ENCODE measurements at places on chromosomes 7 and 10.

- DNase-seq, result no peak
These were observed 303.5 kb downstream of the OTUD1 start for GRCh38 chr10:23742368-23742767.

- no peak for DNase-seq
These were observed 223.5 kb upstream of the PHYHIPL start for GRCh38 chr10:58952747-58953466.

DNA sequence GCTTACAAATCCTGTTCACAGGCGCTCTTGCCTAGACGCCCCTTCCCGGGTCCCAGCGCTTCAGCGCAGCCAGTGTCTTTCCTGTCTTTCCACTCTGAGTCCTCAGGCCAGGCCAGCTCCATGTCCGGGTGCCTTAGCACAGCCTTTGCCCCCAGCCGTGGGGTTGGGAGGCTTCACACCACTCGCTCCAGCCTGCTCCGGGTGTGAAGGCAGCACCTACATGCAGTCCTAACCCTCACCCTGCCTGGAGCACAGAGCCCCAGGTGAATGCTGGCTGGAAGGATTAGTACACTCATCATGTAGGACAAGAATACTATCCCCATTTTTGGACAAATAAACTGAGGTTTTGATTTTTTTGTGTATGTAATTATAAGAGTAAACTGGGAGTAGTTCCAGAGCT is 81.7 kb upstream of the TMEM72 start:
- no peak for DNase-seq

- no peak for DNase-seq
These were observed 78.0 kb downstream of the COL13A1 start for GRCh38 chr10:69879634-69880257.

DNA sequence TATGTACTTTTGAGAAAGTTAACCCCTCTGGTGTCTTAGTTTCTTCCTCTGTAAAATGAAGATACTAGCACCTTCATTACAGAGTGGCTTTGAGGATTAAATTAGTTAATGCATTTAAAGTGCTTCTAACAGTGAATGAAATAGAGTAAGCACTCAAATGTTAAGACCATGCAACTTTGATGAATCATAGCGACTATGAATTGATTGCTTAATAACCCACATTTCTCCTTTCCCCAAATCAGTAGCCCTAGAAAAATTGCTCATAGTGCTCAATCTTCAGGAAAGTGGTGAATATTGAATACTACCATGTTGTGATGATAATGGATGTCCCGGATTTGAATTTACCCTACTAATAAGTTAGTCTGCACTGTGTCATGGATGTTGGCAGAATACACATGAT is 48.1 kb downstream of the CD36 start:
- DNase-seq, result no peak

DNA sequence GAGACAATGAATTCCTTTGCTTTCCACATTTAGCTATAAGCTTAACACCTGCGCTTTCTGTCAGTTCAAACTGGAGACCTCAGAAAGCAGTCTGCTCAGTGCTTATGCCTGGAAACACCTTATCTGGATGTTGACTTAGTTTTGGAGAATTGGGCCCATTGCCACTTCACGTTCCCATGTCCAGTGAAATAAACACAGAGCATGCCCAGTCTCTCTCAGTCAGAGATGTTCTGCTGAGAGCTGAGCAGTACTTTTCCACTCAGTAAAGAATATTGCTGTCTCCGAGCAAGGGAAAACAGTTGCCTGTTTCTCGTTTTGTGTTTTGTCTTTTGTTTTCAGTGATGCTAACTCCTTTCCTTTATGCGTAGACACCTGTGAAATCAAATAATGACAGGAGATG is 83.2 kb upstream of the PRR15 start:
- DNase-seq, result no peak

DNA sequence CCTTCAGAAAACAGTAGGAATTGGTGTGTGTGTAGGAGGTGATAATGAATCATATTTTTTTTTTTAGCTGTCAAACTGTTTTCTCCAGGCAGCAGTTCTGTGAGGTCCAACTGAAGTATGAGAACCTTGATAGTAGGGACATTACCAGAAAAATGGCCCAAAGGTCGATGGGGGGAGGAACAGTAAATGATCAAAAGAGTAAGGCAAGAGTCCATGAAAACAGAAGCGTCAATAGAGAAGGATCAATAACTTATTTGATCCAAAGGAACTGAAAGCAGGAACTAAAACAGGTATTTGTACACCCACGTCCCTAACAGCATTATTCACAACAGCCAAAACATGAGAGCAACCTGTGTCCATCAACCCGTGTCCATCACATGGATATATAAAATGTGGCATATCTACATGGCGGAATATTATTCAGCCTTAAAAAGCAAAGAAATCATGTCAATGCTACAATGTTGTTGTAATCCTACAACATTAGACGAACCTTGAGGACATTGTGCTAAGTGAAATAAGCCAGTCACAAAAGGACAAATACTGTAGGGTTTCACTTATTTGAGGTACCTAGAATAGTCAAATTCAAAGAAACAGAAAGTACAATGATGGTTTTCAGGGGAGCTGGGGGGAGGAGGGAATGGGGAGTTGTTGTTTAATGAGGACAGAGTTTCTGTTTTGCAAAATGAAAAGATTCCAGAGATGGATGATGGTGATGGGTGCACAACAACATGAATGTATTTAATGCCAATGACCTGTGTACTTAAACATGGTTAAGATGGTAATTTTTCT is 214.0 kb upstream of the KLF14 start:
- no peak for DNase-seq

DNA sequence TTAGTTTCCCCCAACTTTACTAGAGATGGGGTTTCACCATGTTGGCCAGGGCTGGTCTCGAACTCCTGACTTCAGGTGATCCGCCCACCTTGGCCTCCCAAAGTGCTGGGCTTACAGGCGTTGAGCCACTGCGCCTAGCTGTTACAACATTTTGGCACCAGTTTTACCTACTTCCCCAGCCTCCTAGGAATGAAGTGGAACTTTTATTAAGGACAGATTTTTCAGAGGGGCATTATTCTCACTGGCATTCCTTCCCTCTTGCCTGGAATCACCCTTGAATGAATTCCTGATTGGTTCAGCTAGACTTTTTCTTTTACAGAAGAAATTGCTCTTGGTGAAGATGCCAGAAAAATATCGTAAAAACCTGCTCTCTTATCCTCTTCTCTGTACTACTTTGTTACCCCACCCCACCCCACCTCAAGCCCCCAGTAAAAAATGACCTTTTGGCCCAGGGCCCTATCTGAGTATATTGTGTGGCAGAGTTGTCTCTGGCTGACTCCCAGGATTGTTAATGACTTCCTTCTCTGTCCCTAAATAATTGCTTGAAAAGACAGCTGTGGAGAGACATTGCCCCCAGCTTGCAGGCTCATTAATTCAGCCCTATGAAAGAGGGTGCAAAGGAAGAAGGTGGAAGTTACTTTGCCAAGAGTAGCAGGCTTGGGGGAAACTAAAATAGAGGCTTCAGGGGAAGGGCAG is 189.6 kb downstream of the AUTS2 start:
- DNase-seq, result no peak

- no peak for DNase-seq
These were observed 22.8 kb downstream of the FRMPD2 start for GRCh38 chr10:48251525-48252353.

DNA sequence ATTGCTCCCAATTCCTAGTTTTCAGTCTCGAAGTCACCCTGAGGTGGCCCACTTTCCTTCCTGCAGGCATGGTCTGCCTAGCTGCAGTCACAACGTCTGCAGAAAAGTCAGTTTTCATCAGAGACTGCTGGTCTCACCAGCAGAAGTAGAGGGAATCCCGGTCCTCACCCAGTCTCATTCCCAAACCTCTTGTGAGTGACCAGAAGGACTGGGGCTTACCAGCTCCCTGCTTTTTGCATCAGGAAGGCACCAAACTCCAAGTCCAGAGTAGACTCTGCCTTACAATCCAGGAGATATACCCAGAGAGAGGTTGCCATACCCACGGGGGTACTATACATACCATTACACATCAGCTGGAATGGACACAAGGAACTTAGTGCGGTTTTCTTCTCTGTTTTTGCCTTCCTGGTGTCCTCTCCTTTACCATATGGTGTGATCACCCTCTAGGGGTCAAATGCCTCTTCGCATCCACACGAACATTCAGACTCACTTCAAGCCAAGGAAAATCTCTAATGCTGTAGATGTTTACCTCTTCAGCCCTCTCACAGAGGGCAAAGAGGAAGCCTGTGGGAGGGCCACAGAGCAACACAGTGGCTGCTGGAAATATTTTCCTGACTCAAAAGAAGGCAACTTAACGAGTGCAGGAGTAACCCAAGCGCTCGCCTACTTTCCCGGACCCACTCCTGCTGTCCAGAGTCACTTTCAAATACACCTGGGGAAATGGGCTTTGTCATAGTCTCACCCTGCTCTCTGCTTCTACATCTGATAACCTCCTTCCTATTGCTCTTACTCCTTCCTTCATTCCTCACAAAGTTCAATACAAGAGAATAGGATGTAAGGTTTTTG is 220.9 kb downstream of the C7orf25 start:
- DNase-seq, result no peak

DNA sequence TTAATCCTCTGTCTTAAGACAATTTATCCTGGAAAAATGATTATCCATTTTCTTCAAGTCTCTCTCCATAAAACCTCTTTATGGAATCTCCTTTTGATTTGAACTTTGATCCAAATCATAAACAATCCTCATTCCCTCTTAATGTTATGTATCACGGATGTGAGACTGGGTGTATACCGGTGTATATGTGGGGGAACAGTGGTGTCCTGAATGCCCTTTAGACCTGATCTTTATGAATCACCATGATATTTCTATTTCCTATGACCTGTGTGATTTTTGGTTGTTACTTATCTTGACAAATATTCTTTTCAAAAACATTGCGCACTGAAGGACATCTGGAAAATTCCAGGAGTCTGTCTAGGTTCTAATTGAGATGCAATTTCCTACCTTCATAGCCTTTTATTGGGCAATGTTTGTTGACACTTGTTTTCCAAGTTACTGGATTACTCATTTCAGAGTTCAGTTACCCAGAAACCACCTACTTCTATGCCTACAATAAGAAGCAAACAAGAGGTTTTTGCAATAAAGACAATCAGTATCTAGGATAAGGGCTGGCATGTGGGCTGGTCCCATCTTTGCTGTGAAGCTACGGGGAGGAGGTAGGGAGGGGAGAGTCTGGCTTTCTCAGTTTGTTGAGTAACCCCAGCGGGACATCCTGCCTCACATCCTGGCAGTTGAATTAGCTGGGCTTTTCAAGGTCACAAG is 190.4 kb downstream of the CTTNBP2 start:
- no peak for DNase-seq

GRCh38 chr10:132642732-132643008 is 105.1 kb downstream of the INPP5A start:
- no peak for DNase-seq

GRCh38 chr7:93923296-93923695 is 1.8 kb downstream of the GNG11 start:
- no peak for DNase-seq

GRCh38 chr7:40356871-40357709 is 222.3 kb downstream of the SUGCT start:
- DNase-seq, result no peak
